ENCODE measurements at places on chromosomes 4 and X. TPM values are rescaled to one million over a fixed set of nuclear protein-coding genes. Genes with fewer than 3 reads are reported as not detected.
A peak's percentile ranks its signal among the peaks of the same experiment; 100 is the strongest.

- no peak for DNase-seq
Measured at GRCh38 chrX:133676344-133677122, 261.2 kb upstream of the GPC4 start.

DNA sequence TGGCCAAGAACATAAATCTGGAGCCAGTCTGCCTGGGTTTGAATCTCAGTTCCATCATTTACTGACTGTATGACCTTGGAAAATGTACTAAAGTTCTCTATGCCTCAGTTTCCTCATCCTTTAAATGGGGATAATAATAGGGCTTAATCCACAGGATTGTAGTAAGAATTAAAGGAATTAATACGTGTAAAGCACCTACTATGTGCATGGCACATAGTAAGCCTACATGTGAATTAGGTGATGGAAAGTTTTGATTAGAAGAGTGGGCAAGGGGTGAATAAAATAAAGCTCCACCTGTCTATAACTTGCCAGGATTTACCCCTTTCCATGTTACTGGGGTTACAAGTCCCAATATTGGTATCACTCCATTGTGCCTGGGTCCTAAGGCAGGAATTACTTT, 35.8 kb upstream of the IL13RA2 start:
- no peak for DNase-seq

The HMX1 gene
- total RNA-seq, result not detected

DNA sequence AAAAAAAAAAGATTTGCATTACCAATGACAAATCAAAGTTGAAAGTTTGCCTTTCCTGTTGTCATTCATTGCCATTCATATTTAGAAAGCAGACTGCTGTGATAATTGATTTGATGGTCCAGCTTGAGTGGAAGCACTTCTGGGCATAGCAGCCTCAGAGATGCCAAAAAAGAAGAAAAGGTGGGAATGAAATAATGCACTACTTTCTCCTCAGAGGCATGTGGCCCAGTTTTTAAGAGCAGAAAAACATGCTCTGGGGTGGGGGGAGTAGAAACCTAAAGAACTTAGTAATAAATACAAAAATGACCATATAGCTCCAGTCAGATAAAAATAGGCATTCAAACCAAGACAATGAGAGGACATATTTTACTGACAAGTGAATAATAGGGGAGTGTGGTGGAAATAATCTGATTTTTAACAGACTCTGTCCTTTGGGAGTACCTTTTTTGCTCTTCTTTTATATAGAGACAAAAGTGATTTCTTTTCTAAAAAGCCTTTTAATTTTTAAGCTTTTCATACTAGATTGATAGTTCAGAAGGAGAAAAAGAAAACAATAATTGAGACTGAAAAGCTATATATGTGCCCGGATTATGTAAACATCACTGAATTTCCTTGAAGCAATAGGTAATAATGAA, 599.1 kb downstream of the RPA4 start:
- DNase-seq, result no peak

The SHROOM2 gene
- total RNA-seq, result 5.8 TPM

DNA sequence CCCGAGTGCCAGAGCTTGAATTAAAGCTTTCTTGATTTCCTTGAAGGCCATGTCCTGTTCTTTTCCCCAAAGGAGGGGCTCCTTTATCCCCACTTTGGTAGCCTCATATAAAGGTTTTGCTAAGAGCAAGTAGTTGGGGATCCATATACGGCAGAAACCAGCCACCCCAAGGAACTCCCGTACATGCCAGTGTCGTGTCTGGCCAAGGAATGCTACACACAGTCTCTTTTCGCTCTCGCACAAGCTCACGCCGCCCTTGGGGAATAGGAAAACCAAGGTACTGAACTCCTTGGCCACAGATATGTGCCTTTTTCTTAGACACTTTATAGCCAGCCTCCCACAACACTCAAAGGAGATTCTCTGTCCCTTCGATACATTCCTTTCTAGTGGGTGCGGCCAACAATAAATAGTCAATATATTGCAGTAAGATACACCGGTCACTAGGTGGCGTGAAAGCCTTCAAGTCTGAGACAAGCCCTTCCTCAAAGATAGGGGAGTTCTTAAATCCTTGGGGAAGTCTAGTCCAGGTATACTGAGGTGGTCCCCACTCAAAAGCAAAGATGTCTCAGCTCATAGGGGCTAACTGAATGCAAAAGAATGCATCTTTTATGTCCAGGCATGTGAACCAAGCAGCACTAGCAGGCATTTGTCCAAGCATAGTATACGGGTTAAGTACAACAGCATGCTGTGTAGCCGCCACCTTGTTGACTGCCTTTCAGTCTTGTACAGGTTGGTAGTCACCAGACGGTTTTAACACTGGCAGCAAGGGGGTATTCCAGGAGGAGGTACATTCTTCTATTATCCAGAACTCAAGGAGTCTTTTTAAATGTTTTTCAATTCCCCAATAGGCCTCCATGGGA, 57.8 kb upstream of the XAGE1B start:
- DNase-seq, result peak; percentile 60

GRCh38 chr4:6119507-6120020, 80.8 kb downstream of the JAKMIP1 start:
- DNase-seq, result no peak

- DNase-seq, result peak; percentile 28
Measured at GRCh38 chr4:167622481-167623240, 388.4 kb upstream of the SPOCK3 start.

GRCh38 chr4:76016393-76016792, 6.9 kb downstream of the CXCL10 start:
- no peak for DNase-seq

DNA sequence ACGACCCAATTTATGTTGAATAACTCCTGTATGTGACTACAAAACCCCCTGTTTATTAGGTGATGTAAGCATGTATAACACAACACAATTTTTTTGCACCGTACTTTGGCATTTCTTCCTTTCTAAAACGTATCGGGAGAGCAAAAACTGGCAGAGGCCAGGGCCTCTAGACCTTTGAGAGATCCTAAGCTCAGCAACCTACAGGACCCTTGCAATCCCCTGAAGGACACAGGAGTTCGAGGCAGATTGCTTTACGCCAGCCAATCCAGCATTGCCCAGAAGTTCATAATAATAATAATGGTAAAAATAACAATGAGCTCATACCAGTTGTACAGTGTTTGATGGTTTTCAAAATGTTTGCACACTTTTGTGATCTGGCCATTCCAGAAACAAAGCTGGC, 7.7 kb downstream of the NKX3-2 start:
- no peak for DNase-seq

DNA sequence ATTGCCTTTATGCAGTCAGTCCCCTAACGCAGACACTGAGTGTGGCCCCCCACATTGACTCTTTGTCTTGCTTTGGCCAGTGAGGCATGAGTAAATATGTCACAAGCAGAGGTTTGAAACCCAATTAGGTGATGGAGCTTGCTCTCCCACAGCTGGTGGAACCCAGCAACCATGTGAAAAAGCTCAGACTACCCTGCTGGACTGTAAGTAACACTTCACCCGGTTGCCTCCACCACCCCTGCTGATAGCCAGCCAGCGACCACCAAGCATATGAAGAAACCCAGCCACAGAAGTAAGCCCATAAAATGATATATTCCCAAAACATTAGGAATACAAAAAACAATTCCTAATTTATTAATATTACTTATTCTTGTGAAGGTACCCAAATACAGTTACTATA, 21.6 kb upstream of the PDCL2 start:
- no peak for DNase-seq

DNA sequence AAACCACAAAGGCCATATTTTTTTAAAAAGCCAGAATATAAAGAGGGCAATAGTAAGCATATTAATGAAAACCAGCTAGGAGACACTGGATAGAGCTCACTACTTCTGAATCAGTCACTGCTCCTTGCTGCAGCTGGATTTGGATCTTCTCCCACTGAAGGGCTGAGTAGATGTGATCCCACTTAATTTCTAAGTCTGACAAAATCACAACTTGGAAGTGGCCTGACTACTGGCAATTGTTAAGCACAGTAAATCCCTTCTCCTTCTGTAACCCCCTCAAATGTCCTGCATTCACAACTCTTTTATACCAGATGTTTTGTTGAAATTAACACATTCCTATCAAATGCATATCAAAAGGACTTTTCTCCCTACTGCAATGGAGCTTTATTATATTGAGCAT, 72.9 kb downstream of the AMMECR1 start:
- no peak for DNase-seq

DNA sequence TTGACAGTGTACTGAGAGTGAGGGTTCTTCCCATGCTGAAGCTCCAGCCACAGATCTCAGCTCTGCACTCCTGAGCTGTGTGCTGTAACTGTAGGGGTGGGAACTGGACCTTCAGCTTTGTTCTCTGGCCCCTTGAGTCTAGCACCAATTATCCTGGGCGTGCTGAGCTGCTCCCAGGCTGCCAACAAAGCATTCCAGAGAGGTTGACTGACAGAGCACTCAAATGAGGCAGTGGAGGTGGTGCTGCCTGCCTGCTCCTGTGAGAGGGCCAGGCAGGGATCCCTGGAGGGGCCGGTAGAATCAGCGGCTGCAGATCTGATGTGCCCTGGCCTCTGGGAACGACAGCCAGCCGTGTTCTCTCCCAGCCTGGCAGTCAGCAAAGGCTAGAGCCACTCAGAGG, 375.7 kb upstream of the AADAT start:
- no peak for DNase-seq

DNA sequence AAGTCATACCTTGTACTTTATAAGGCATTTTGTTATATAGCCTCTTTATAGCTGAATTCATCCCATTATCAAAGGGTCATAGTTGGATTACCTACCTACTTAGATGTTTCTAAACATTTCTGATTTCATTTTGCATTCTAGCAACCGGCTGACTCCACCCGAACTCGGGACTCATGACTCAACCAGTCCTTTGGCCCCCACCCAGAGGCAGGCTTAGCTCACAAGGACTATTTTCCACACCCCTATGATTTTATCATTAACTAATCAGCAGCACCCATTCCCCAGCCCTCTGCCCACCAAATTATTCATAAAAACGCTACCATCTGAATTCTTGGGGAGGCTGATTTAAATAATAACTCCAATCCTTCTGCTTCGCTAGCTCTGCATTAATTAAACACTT, 79.9 kb upstream of the EGFL6 start:
- DNase-seq, result peak; percentile 84

DNA sequence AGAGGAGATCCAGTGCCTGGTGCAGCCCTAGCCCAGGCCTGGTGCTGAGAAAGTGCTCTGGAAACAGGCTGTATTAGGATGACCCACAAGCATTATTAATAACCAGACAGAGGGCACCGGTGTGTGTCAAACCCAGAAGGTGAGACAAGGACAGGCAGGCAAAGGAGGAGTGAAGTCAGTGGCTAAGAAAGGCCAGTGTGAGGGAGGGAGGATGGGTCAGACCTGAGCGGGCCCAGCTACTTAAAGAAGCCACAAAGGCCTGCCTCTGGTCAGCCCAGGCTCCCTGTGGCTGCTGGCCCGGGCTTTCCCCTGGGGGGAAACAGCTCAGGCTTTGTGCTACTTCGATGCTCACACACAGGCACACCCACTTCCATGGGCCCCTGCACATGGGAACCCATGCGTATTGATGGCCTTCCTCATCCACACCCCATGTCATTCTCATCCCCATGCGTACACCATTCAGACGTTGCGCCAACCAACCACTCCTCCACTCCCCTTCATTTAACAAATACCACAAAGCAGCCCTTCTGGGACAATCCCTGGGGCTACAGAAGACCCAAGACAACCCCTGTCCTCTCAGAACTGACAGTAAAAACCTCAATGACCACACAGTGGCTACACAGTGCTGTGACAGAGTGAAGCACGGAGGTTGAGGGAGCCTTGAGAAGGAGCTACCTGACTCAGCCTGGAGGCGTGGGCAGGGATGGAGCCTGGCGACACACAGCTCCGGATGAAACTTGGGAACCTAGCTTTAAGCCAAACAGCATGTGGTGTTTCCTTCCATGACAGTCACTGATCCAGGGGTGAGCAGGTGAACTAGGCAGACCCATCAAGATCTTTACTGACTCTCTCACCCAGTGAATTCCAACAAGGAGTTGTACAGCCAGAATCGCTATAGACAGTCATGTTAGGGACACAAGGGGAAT, 24.9 kb upstream of the MTM1 start:
- DNase-seq, result no peak

The ODAPH gene
- not detected for total RNA-seq

- DNase-seq, result no peak
Measured at GRCh38 chrX:16946971-16947562, 609 bp downstream of the REPS2 start.

- no peak for DNase-seq
Measured at GRCh38 chr4:104859601-104860237, 287.0 kb upstream of the TET2 start.

- DNase-seq, result no peak
Measured at GRCh38 chrX:97311066-97311778, 427.5 kb downstream of the RPA4 start.

DNA sequence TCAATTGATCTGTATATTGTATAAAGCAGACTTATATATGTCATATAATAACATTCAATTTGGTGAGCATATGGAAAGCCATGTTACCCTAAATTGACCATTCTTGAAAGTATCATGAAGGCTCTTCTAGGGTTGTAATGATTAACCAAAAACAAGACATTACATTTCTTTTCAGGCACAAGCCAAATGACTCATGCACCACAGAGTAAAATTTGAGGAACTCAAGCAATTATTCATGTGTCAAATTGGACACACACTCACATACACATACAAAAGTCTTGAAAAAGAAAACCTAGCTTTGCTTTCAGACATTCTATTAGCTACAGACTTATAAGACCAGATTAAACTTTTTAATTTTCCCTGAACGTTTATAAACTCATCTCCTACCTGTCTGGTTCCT, 146.5 kb upstream of the PCDH18 start:
- DNase-seq, result no peak

DNA sequence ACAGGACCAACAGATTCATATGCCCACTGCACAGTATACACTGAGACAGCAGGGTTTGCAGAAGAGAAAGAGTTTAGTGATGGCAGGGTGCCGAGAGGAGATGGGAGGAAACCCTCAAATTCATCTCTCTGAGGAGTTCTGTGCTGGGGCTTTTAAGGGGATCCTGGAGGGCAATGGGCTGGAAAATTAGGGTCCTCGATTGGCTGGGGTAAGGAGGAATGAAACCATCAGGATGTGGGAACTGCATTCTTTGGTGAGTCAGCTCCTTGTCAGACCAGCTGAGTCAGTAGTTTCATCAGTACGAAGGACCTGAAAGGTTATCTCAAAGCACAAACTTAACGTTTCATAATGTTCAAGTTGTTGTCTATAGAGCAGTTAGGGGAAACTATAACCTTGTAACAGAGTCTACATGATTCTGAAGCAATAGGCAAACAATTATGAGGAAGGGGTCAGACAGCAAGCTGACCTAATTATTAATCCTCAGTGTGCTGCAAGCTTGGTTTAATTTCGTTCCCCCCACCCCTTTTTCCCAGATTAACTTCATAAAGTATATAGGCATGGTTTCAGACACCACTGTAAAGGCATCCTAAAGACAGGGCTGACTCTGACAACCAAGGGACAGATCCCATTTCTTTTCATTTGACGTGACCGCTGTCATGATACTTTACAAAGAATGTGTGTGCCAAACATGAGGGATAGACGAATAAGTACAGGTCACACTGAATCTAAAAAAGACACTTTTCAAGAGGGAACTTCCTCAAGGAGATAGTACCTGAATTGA, 1.5 kb upstream of the MSMO1 start:
- peak; percentile 82 for DNase-seq

The MEPE gene
- total RNA-seq, result not detected

The TMPRSS11D gene
- total RNA-seq, result not detected

- DNase-seq, result no peak
Measured at GRCh38 chr4:16176621-16177020, 49.6 kb downstream of the TAPT1 start.
